ENCODE measurements at places on chromosomes 11 and 22. TPM values are rescaled to one million over a fixed set of nuclear protein-coding genes. Genes with fewer than 3 reads are reported as not detected.

ZFP91 gene
- 37.4 TPM for total RNA-seq

FGF3 gene
- total RNA-seq = 0.30 TPM

SLC43A1 gene
- total RNA-seq = 11.7 TPM

ACR gene
- total RNA-seq = 0.39 TPM

TMEM191C gene
- total RNA-seq = 1.8 TPM

ZC3H7B gene
- total RNA-seq = 28.5 TPM

GAL3ST3 gene
- not detected for total RNA-seq

CNGA4 gene
- 0.49 TPM for total RNA-seq

PDE3B gene
- total RNA-seq = 16.1 TPM

Measured in skin of body (tissue), 3 donors.